ENCODE measurements at places on chromosomes 12 and 14.

GRCh38 chr12:614411-614970 is 48.8 kb downstream of the NINJ2 start:
- no peak for DNase-seq

DNA sequence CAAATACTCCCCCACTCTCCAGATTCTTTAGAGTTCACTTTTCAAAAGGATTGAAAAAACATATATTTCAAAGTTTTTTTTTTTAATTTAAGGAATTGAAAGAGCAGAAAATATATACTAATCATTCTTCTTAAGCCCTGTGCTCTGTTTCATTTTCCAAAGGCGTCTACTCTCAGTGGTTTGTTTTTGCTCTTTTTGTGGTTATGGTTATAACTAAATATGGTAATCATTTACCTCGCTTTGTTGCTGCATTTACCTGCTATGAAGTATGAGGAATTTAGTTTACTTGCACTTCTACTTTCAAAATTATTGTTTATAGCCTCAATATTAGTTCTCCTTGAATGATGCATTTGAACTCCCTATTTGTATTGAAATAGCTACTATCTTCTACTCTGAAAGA is 55.9 kb upstream of the LRRK2 start:
- no peak for DNase-seq

GRCh38 chr12:106380954-106381353 is 23.4 kb downstream of the POLR3B start:
- DNase-seq = no peak

DNA sequence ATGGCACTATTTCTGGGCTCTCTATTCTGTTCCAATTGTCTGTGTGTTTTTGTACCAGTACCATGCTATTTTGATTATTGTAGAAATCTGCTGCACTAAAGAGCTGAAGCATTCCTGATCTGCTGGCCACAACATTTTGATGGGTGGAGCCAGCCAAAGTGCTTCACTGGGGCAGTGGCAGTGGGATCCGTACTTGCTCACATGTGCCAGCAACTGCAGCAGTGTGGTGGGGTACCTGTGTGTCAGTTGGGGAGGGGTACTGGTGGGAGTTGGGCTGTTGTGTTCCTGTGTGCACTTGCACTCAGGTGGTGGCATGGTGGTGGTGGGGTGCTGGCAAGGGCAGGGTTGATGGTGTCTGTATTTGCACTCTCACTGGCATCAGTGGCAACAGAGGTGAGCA is 204.6 kb upstream of the ALG10 start:
- DNase-seq = no peak

DNA sequence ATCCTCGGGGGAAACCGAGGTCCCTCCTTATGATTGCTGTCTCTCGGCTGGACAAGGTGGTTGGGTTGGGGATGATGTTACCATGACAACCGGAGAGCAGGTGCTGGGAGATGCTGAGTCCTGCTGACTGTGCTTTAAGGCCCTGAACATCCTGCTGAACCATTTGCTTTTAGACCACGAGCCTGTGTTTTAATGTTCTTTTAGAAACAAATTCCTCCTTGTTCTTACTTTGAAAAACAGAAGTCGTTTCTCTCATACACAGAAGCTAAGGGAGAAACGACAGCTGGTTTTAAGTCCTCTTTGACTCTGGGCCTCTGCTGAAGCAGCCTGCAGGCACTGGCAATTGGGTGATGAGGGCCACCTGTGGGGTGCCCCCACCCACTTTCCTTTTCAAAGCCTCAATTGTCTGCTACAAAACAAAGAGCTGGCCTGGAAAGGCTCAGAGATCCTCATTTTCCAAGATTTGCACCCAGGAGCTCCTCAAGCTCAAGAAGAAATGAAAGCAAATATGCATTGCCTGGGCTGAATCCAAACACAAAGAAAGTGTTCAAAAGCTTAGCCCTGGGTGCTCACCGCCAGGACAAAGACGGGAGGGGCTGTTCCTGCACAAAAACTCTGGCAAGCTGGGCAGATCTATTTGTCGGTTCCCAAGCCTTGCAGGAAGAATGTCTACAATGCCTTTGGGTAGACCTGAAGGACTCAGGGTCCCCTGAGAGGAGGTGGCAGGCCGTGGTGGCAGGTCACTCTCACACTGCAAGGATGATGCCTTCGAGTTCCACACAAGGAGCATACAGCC is 90.0 kb upstream of the CLMN start:
- no peak for DNase-seq

- DNase-seq = no peak
Measured at GRCh38 chr12:3712209-3712992, 40.5 kb downstream of the CRACR2A start.

DNA sequence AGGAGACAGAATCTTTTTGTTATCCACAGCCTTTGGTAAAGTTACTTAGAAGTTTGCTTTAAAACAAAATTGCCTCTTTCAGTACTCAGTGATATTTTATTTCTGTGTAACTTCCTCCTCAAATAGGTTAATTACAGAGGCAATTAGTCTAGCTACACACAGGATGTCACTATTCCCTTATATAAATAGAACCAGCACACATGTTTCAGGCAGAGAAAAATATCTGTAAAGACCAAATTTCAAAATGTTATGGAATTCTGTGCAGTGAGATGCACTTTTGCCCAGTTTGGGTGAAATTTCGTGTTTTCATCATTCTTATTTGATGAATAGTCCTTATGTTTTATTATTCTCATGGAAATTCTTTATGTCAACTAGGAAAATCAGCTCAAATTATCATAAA is 410.6 kb upstream of the SOX5 start:
- DNase-seq = no peak
